Neural crest cell (in vitro differentiated cells): ENCODE measurements at places on chromosomes 3 and 15. TPM values are rescaled to one million over a fixed set of nuclear protein-coding genes. Genes with fewer than 3 reads are reported as not detected.

- DNase-seq: peak; percentile 78
Measured at GRCh38 chr3:159988617-159989271, at the start of gene IL12A. TSS of gene IL12A (plus strand) at chr3:159988835.

- DNase-seq: no peak
Measured at GRCh38 chr3:142916605-142917004, 27.7 kb upstream of the PCOLCE2 start.

- DNase-seq: peak; percentile 57
Measured at GRCh38 chr3:12984023-12984823, 89.0 kb downstream of the IQSEC1 start.

DNA sequence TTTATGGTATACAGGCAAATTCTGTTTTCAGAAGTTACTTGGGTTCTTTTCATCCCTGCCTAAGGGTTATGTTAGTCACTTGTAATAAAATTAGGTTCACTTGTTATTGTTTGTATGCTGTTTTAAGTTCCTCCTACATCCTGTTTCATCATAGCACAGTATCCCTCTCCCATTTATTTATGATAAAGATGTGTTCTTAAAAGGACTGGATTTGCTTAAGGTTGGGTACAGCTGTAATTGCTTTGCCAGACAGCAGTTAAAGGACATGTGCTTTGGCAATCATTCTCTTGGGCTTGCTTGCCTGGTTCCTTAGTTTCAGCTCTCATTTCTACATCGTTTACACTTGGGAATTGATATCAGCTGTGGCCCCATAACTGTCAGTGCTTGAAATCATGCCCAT is 11.7 kb downstream of the ATP2C1 start:
- no peak for DNase-seq

Gene GCSAM
- total RNA-seq: not detected in 2 replicates

Gene RBPMS2
- 40.3 and 40.5 TPM in 2 replicates for total RNA-seq

DNA sequence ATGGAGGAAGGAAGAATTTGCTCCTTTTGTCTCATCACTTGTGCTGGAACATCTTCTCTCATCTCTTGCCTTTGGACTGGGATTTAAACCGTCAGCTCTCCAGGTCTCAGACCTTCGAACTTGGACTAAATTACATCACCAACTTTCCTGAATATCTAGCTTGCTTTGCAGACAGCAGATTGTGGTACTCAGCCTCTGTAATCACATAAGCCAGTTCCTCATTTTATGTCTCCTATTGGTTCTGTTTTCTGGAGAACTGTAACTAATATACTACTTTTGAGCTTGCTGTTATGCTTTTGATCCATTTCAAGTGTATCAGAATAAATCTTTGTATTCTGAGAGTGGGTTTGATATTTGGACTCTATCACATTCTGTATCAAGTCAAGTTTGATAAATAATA is 164.3 kb upstream of the VEPH1 start:
- no peak for DNase-seq

GRCh38 chr3:119359476-119360326 is 65.5 kb downstream of the ARHGAP31 start:
- no peak for DNase-seq

GRCh38 chr3:84759361-84759760 is 199.4 kb upstream of the CADM2 start:
- no peak for DNase-seq

DNA sequence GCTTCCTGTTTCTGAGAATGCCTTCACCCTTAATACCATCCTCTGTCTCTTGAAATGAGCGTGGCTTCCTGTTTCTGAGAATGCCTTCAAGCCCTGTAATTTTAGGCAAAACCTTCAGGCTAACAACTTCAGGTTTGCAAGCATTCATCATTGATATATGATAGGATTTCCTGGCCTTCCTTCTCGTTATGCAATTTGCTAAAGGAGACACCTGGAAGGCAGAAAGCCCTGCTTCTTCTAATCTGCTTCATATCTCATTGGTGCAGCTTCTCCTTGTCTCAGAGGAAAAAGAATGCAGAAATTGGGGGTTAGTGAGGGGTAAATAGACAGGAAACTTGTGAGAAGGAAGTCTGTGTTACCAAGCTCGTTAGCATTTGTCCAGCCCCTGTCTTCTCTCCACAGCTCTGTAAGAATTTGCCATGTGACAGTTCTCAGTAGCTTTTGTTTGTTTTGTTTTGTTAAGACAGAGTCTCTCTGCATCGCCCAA is 7.3 kb downstream of the ARL6IP5 start:
- DNase-seq: no peak

Gene NME9
- total RNA-seq: 0.79 TPM in 1 of 2 replicates, not detected in the other

DNA sequence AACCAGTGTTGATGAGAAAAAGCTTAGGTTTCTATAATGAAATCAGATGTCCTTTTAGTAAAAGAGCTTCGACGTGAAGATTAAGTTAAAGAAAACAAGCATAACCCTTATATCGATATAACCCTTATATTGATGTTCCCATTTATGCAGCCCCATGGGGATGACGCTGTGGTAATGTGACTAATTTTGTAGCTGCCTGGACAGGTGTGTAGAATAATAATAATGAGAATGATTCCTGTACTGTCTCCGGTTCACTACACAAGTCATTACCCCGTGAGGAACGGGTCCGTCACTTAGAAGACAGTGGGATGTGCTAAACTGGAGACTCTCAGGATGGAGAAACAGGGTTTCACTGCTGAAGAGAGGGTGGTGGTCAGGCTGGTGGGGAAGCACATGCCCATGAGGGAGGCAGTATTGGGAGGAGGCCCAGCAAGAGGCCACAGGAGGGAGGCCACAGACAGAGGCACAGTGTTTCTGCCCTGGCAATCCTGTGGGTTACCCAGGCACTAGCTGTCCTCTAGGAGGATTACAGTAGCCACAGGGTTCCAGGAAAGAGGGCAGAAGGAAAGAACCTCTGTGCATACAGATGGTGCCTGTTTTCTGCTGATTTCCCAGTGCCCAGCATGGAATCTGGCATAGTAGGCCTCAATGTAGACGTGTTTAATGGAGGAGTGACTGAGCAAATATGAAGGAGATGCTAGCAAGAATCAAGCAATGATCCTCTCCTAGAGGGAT is 191.1 kb upstream of the TSC22D2 start:
- DNase-seq: no peak

DNA sequence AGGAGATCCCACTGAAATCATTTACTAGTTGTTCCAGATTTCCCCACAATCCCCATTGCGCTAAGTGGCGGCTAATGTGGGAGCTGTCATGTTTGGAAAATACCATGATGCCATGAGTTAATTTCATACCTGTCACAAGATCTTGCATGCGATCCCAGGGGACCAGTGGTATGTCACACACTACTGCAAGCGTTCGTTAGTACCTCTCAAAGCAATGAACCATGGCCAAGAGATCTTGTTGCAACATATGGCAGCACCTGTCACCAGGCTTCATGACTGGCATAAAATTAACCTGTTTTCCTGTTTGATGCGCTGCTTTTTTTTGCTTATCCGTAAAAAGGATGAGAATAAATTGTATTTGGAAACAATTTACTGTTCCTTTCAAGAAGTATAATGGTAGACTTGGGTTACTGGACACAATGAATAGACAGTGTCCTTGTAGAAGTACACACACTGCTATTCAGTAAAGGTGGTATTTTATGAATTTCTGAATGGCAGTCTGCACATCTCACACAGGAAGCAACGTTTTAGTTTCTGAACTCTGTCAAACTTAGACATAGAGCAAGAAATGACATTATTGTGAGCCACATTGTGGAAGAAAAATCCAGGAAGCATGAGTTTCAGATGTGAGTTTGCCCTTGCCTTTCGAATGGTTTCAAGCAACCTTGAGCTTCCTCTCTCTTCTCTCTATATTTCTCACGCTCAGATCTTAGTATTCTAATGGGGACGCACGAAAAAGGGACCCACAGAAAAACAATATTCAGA is 81.9 kb downstream of the CHL1 start:
- no peak for DNase-seq

GRCh38 chr15:42716626-42717025 is 20.3 kb downstream of the CDAN1 start:
- DNase-seq: no peak

- no peak for DNase-seq
Measured at GRCh38 chr15:73328149-73328820, 40.5 kb downstream of the HCN4 start.

Gene SNTN
- not detected in 2 replicates for total RNA-seq

Gene HMG20A
- 67.2 and 72.5 TPM in 2 replicates for total RNA-seq

GRCh38 chr3:48820612-48821324 is 26.9 kb downstream of the PRKAR2A start:
- no peak for DNase-seq

GRCh38 chr15:62706317-62706716 is 336.2 kb upstream of the TPM1 start:
- no peak for DNase-seq

GRCh38 chr3:72346526-72346926 is 501.7 kb downstream of the SHQ1 start:
- no peak for DNase-seq

DNA sequence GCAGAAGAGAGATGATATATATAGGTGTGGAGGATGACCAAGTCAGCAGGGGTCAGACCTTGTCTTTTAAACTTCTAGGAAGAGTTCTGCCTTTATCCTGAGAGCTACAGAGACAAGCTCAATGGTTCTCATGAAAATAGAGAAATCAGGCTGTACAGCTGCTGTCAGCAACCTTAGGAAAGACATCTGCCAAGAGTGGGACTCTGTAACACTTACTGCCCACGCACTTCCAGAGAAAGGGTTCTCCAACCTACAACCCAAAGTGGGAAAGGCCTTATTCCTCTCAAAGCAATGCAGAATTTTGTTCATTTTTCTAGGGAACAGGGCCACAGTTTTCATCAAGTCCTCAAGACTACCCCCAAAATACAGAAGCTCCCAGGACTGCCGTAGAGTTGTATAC is 138.7 kb downstream of the STT3B start:
- no peak for DNase-seq

Gene FSIP1
- 6.8 and 8.1 TPM in 2 replicates for total RNA-seq

Gene ITIH3
- 0.52 TPM in 1 of 2 replicates, not detected in the other for total RNA-seq

GRCh38 chr3:112815981-112816380 is 30.7 kb downstream of the CD200R1L start:
- DNase-seq: no peak

Gene ZNF662
- not detected in 2 replicates for total RNA-seq

DNA sequence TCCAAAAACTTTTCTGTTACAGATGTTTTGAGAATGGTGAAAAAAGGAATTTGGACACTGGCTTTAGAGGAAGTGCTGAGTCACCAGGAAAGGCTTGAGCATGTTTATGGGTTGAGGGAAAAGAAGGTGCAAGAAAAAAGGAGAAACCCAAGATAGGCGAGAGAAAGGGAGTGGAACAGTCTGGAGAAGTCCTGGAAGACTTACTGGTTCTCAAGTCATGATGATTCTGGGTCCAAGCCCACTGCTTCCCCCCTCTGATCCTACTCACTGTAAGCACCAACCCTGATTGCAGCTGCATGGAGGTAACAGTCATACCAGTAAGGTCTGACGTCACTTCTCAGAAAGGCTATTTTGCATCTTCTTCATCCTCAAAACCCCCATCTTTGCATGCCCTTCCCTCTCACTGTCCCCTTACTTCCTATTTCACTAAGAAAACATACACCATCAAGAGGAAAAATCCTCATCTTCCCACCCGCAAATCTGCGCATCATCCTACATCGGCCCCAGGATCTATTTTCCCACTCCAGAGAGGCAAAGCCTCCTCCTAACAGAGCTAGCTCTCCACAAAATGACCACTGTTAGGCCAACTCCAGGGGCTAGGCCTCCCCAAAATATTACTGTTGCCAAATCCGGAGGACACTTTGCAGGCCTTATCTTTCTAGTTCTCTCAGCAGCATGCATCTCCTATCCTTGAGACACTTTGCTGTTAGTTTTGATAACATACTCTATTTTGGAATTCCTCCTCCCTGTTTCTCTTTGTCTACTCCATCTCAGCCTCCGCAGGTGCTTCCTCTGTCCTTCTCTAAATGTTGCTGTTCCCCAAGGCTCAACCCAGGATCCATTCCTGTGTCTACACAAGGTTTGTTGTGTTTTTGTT is 3.2 kb upstream of the ATP13A3 start:
- DNase-seq: no peak

Gene TBC1D23
- total RNA-seq: 23.3 and 25.2 TPM in 2 replicates

- DNase-seq: no peak
Measured at GRCh38 chr3:43970920-43971319, 270.8 kb upstream of the TOPAZ1 start.

Gene ZNF501
- 5.3 and 6.2 TPM in 2 replicates for total RNA-seq

- no peak for DNase-seq
Measured at GRCh38 chr3:48219543-48219942, 3.8 kb upstream of the CAMP start.
